ENCODE measurements at places on chromosomes 7 and 10.

DNA sequence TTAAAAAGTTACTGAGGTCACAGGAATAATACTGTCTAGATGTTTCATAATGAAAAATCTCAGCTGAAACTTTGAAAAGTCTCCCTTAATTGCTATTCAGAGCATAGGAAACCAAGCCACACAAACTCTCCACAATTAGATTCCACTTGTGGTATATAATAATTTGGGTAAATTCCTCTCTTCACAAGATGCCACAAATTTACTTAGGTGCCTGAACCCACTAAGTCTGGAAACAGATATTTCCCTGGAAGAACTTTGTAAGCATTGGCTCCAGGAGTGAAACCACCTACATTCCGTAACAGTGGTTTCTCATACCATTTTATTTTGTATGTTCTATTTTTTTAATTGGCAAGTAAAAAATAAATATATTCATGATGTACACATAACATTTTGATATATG lies 493.4 kb downstream of the SEMA3D start:
- no peak for DNase-seq

GRCh38 chr7:137992550-137993394 lies 9.1 kb downstream of the CREB3L2 start:
- DNase-seq, result no peak

GRCh38 chr10:44400541-44400940 lies 15.6 kb upstream of the CXCL12 start:
- DNase-seq, result no peak

DNA sequence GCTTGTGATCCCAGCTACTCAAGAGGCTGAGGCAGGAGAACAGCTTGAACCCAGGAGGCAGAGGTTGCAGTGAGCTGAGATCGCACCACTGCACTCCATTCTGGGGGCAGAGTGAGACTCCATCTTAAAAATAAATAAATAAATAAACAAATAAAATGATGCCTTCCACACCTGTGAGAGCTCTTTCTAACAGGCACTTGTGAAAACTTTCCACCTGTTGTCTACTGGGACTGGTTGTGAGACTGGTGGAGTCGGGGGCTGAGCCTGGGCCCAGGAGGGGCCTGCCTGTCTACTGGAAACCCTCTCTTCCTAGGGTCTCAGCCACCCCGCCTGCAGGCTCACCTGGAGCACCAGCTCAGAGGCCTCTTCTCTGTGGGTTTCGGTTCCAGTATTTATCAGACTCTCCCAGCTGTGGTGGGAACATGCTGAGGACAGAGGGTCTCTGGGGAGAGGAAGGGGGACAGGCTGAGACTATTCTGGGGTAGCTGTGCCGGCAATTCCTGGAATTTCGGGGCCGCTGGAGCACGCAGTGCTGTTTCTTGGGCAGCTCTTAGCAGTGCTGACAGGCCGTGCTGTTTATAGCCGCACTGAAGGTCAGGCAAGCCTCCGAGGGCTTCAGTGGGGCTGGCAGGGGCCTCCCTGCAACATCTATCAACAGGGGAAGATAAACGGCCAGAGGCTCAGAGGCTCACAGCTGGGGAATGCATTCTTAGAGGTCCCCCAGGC lies 3.8 kb downstream of the LDB3 start:
- no peak for DNase-seq

- no peak for DNase-seq
Observed at GRCh38 chr10:69130251-69130650, 6.3 kb downstream of the VPS26A start.

- DNase-seq, result no peak
Observed at GRCh38 chr10:44325157-44325556, 59.7 kb downstream of the CXCL12 start.

GRCh38 chr10:113427811-113428558 lies 124.9 kb upstream of the HABP2 start:
- DNase-seq, result no peak

DNA sequence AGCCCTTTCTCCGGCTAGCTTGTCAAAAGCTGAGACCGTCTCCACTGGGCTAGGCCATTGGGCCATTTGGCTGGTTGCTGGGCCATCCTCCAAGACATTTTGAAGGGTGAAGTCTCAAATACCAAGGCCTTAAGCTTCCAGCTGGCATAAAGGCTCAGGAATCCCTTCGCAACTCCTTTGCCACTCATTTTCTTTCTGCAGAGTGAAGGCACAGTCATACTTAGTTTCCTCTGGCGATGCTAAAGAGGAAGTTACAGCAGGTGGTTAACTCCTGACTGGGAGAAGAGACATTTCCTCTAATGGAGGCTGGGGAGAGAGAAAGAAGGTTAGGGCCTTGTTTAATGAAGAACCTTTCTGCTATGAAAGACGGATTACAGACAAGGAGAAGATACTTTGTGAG lies 4.8 kb upstream of the REPIN1 start:
- no peak for DNase-seq

GRCh38 chr10:49741108-49741995 lies 20.8 kb downstream of the OGDHL start:
- no peak for DNase-seq

GRCh38 chr10:96565774-96566173 lies 21.0 kb downstream of the TM9SF3 start:
- no peak for DNase-seq

DNA sequence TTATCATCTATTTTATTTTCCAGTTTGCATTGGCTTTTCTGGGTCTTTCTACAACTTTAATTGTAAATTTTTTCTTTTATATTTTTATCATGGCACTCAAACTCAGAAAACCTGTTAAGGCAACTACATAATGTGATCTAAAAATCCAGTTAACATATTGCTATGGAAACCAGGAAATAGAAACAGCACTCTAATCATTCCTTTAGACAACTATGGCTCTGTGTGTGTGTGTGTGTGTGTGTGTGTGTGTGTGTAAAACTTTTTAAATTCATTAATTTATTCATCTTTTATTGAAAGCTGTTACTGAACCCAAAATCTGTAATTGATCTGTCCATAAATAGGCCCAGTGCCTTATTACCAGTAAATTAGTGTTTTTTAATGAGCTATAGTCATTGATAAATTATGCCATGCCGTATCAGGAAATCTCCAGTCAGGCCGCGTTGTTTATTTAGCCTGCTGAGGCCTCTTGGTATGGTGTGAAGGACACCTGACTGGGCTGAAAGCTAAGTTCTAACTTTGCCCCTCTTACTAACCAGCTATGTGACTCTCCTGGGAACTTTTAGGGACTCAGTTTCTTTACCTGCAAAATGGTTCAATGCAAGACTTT lies 1.5 kb upstream of the MET start:
- no peak for DNase-seq

DNA sequence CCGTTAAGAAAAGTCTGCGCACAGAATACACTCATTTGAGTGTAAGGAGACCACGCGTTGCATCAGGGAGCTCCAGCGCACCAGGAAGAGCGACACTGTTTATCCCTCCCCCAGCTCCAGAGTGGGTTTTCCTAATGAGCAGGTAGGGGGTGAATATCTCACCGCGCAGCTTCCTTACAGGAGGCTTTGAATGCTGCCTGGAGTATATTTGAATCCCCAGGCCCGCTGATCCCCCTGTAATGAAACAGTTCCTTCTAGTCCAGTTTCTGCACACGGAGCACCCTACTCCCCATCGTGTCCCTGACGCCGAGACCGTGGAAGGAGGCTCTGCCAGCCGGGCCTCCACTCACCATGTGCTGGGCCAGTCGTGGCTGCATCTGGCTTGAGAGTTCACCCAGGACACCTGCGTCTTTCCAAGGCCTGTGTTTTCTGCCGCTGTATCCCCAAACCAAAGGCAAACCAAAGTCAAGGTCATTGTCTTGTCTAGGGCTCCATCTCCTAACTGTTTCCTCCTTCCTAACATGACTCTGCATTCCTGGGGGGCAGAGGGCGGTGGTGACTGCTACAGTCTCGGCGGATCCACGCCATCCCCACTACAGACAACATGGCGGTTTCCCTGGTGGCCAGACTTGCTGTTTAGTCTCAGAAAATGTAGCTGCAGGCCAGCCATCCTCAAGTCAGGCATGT lies 167.8 kb downstream of the USP6NL start:
- no peak for DNase-seq

DNA sequence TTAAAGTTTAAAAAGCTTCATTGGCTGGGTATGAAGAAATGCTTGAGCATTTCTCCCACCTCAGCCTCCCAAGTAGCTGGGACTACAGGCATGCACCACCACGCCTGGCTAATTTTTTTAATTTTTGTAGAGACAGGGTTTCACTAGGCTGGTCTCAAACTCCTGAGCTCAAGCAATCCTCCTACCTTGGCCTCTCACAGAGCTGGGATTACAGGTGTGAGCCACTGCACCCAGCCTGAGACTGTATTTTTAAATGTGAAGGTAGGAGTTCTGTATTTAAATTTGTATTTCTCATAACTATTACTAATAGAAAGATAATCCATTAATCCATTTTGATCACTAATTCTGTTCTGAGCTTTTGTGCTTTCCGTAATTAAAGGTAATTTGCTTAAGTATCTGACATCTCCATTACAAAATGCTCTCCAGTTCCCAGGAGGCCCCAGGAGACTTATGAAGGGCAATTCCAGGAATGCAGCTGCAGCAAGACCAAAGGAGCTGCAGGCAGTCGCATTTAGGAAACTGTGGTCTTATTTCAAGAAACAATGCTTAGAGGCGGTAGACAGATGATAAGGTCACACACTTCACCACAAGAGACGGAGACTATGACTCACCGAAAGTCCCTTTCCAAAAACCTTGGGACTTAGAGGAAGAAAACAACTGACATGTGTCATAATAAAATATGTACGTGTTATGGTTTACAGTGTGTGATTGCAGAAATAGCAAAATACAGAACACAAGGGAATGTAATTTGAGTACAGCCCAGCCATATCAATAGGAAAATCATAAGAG lies 23.3 kb downstream of the YAE1 start:
- DNase-seq, result no peak

GRCh38 chr7:140079121-140079536 lies 16.4 kb upstream of the PARP12 start:
- DNase-seq, result no peak

DNA sequence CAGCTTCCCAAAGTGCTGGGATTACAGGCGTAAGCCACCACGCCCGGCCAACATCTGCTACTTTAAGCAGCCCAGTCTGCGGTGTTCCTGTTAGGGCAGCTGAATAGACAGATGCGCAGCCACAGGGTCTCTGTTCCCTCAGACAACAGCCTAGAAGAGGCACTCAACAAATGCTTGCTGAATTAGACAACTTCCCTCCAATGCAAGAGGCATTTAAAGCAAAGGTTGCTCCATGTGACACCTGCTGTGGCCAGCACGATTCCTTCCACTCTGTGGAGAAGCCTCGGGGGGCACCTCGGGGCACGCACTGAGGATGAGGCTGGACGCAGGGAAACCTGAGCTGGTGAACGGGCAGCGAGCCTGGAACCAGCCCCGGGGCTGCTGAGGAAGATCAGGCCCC lies 237.8 kb downstream of the MAD1L1 start:
- DNase-seq, result no peak

DNA sequence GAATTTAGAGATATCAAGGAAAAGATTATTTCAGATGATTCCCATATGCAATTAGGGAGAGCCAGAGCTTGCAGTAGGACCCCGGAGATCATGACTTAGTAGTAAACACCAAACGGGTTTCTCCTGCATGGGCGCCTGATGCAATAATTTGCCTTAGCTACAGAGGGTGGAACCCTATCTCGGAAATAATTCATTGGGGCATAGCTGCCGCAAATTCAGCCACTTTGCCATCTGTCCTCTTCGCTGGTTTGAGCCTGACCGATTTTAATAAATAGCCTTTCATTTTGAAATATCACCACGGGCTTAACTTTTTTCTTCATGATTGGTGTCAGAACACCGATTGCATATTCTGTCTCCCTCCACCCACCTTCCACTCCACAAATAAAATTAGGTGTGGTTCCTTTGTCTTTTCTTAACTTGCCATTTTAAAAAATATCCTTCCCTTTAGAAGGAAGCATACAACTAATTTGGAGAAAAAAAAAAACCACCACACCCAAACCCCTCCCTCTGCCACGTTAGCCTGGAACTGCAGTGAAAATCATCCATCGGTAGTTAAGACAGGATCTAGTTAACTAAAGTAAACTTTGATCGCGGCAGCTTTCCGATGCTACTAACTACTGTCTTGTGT lies 1.4 kb downstream of the GARS1 start:
- no peak for DNase-seq

DNA sequence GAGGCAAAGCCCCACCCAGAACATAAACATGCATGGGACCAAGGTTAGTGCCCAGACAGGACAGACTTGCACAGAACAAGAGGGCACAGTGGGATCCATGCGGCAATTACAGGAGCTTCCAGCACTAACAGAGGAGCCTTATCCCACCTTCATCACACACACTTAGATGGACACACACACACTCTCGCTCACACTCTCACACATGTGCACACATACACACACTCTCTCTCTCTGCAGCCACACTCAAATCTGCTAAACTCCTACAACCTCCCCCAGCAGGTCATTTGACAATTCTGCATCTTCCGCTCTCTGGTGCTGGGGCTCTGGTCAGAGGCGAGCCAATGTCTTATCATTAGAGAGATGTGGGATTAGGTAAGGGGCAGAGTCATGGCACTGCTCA lies 120.5 kb downstream of the UBE2H start:
- DNase-seq, result no peak

DNA sequence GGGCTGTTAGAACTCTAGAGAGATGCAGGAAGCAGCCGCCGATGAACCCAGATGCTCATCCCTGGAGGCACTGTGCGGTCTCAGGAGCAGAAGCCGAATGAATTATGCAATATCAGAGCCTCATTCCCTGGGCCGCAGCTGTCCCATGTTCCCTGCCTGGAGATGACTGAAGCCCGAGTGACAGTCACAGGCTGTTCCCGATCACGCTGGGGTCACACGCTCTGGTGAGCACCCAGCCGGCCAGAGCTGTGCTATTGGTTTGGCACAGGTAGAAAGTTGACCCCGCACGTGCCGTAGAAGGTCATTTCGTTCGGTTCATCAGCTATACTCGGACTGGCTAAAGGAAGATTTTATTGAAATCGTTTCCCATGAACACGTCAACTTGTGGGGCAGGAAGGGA lies 140.5 kb upstream of the SH2B2 start:
- DNase-seq, result no peak

Measured in cortex of kidney (tissue), 1 donor.